ENCODE measurements at places on chromosomes 1 and 21.

DNA sequence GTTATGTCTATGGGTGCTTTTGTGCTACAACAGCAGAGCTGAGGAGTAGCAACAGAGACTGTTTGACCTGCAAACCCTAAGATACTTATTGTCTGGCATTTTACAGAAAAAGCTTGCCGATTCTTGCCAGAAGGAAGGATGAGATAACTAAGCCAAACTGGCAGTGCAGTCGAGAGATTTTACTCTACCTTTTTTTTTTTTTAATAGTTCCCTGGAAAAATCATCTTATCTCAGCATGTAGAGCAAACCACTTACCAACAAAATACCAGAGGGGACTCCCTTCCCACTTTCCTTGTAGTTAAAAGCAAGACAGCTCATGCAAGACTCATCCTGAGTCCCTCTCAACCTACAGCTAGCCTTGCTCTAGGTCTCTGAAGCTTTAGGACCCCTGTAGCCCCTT lies 132.9 kb downstream of the SYT2 start:
- no peak for DNase-seq

- no peak for DNase-seq
These were observed 310.1 kb upstream of the ADGRL2 start for GRCh38 chr1:81490614-81491013.

DNA sequence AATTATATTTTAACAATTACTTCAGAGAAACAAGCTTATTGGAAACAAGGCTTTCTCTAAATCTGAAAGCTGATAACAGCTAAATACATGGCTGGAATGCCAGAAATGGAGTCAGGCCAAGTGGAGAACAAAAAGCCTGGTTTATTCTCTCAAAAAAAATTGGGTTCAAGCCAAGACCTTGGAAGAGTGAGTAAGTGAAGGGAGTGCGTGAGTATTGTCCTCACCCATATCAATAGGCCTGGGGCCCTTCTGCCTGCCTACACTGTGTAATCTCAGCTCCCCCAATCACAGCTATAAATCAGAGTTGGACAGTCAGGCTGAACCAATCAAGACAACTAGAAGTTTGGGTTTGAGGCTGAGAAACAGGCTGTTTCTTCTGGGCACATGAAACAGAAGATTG lies 7.4 kb downstream of the KYAT3 start:
- peak; percentile 34 for DNase-seq

GRCh38 chr1:65440322-65440900 lies 19.9 kb downstream of the LEPR start:
- DNase-seq = no peak

GRCh38 chr1:27891196-27891889 lies 19.0 kb downstream of the THEMIS2 start:
- DNase-seq = no peak

All from NCI-H2081 treated with DMSO at 0.1 percent for 48 hours (cell line).